ENCODE measurements at places on chromosomes 4 and X. TPM values are rescaled to one million over a fixed set of nuclear protein-coding genes. Genes with fewer than 3 reads are reported as not detected.

Gene AMER1
- 2.9 TPM for total RNA-seq

Gene MAGEA1
- 0.23 TPM for total RNA-seq

Gene HSFX3
- not detected for total RNA-seq

Gene CWH43
- total RNA-seq: not detected

Gene GYG2
- 4.8 TPM for total RNA-seq

Gene TRPC3
- total RNA-seq: 0.08 TPM

Gene GAGE1
- not detected for total RNA-seq

Gene BMP3
- not detected for total RNA-seq

Gene CLIC2
- total RNA-seq: 0.20 TPM

Gene BOD1L1
- total RNA-seq: 14.2 TPM

Gene SSX4B
- not detected for total RNA-seq

Gene PITX2
- total RNA-seq: 0.72 TPM

Gene AKAP14
- total RNA-seq: not detected

Gene TMPRSS11F
- not detected for total RNA-seq

Gene VSIG4
- total RNA-seq: not detected

Gene SRPX2
- total RNA-seq: 4.8 TPM

Gene PASD1
- not detected for total RNA-seq

Gene USP27X
- total RNA-seq: 4.2 TPM

Gene SHROOM4
- total RNA-seq: not detected

Gene TRIM61
- not detected for total RNA-seq

Gene ATP1B4
- not detected for total RNA-seq

Gene MAGEA2B
- not detected for total RNA-seq

Gene MAGEA8
- total RNA-seq: not detected

Gene MAGEB10
- total RNA-seq: not detected

Gene CDKN2AIP
- total RNA-seq: 8.9 TPM

Gene HS3ST1
- total RNA-seq: 0.71 TPM

Gene PHOX2B
- total RNA-seq: not detected

Gene UGT2B15
- total RNA-seq: not detected

Gene RASL11B
- total RNA-seq: 0.14 TPM

Gene MND1
- total RNA-seq: 21.1 TPM

Gene SATL1
- total RNA-seq: not detected

Gene SLC35A2
- total RNA-seq: 68.8 TPM

Gene GAGE12E
- total RNA-seq: not detected

Gene RTL9
- total RNA-seq: 0.09 TPM

Gene MAGEA4
- not detected for total RNA-seq

Gene P2RY8
- not detected for total RNA-seq

Gene MSANTD1
- total RNA-seq: not detected

Gene CTAG1B
- not detected for total RNA-seq

Gene CLRN2
- total RNA-seq: not detected

Gene SSX2
- total RNA-seq: not detected

Gene ACE2
- total RNA-seq: 0.11 TPM

Gene STIM2
- 13.3 TPM for total RNA-seq

Gene TMEM150C
- 0.53 TPM for total RNA-seq

Gene ITIH6
- not detected for total RNA-seq

Gene XG
- not detected for total RNA-seq

Gene OTC
- not detected for total RNA-seq

Gene SPANXC
- total RNA-seq: 0.74 TPM

Gene FREM3
- not detected for total RNA-seq
